Occipital lobe (tissue), 3 donors: ENCODE measurements at places on chromosomes 3 and 15. TPM values are rescaled to one million over a fixed set of nuclear protein-coding genes. Genes with fewer than 3 reads are reported as not detected.

The EFHB gene
- not detected for total RNA-seq

The ST8SIA2 gene
- 81.6 TPM for total RNA-seq

The SPTSSB gene
- 3.6 TPM for total RNA-seq

The MPI gene
- total RNA-seq = 37.9 TPM

The CRELD1 gene
- 17.5 TPM for total RNA-seq

The CACNA2D3 gene
- 11.2 TPM for total RNA-seq

The ANKRD63 gene
- not detected for total RNA-seq

The IQCF5 gene
- not detected for total RNA-seq

The TMEM158 gene
- total RNA-seq = 23.4 TPM

The PLA1A gene
- total RNA-seq = not detected

The BSN gene
- total RNA-seq = 7.3 TPM

The LYZL4 gene
- total RNA-seq = not detected

The CAMK1 gene
- 56.1 TPM for total RNA-seq

The MEX3B gene
- 96.4 TPM for total RNA-seq

The LRTM1 gene
- not detected for total RNA-seq

The CLRN1 gene
- not detected for total RNA-seq

The MELTF gene
- 1.7 TPM for total RNA-seq
